A375 (cell line): ENCODE measurements at places on chromosomes 5 and 9. TPM values are rescaled to one million over a fixed set of nuclear protein-coding genes. Genes with fewer than 3 reads are reported as not detected.

The SNAPC3 gene
- total RNA-seq, result 50.1 and 57.2 TPM in 2 replicates

The PCDHGA5 gene
- 1.3 and 1.4 TPM in 2 replicates for total RNA-seq

The SLC9A3 gene
- not detected in 2 replicates for total RNA-seq

The NREP gene
- total RNA-seq, result 28.6 and 38.3 TPM in 2 replicates

The ZNF883 gene
- 3.1 and 4.7 TPM in 2 replicates for total RNA-seq

The CXXC5 gene
- total RNA-seq, result 40.5 and 57.8 TPM in 2 replicates

The NIPBL gene
- total RNA-seq, result 16.5 and 17.2 TPM in 2 replicates

The GFPT2 gene
- total RNA-seq, result 32.9 and 37.4 TPM in 2 replicates

The LCP2 gene
- total RNA-seq, result 0.05 and 1.1 TPM in 2 replicates

The TNC gene
- 372 and 373 TPM in 2 replicates for total RNA-seq

The SOHLH1 gene
- not detected in 2 replicates for total RNA-seq

The CAMK2A gene
- total RNA-seq, result not detected in 2 replicates

The ISCA1 gene
- 28.9 and 29.2 TPM in 2 replicates for total RNA-seq

The GPX3 gene
- total RNA-seq, result 4.5 and 5.0 TPM in 2 replicates

The BNC2 gene
- 14.4 and 18.4 TPM in 2 replicates for total RNA-seq

The PTGDS gene
- total RNA-seq, result 1.4 TPM in 1 of 2 replicates, not detected in the other

The TAF11L10 gene
- total RNA-seq, result not detected in 2 replicates

The PTGS1 gene
- 1.1 and 1.6 TPM in 2 replicates for total RNA-seq

The PDE6A gene
- total RNA-seq, result 0.11 and 0.49 TPM in 2 replicates

The DMRT3 gene
- total RNA-seq, result not detected in 2 replicates

The IFNA21 gene
- total RNA-seq, result not detected in 2 replicates

The IFNK gene
- not detected in 2 replicates for total RNA-seq

The RHOBTB3 gene
- 54.3 and 63.5 TPM in 2 replicates for total RNA-seq

The DAB2 gene
- total RNA-seq, result 13.5 and 14.2 TPM in 2 replicates

The LRRTM2 gene
- total RNA-seq, result 0.03 and 0.68 TPM in 2 replicates

The MOB3B gene
- 0.08 TPM in 1 of 2 replicates, not detected in the other for total RNA-seq

The HAND1 gene
- not detected in 2 replicates for total RNA-seq

The UGCG gene
- 46.6 and 53.5 TPM in 2 replicates for total RNA-seq

The BASP1 gene
- total RNA-seq, result 4.7 and 5.9 TPM in 2 replicates

The ADAMTSL1 gene
- 8.3 and 11.3 TPM in 2 replicates for total RNA-seq

The PRRX2 gene
- 0.69 TPM in 1 of 2 replicates, not detected in the other for total RNA-seq

The CDKN2AIPNL gene
- 42.0 and 51.2 TPM in 2 replicates for total RNA-seq

The C1QTNF2 gene
- total RNA-seq, result 0.08 and 0.21 TPM in 2 replicates

The POU5F2 gene
- 0.82 and 1.1 TPM in 2 replicates for total RNA-seq

The FCN2 gene
- total RNA-seq, result not detected in 2 replicates

The IL4 gene
- total RNA-seq, result not detected in 2 replicates

The ASPN gene
- total RNA-seq, result not detected in 2 replicates

The NUTM2G gene
- not detected in 2 replicates for total RNA-seq

The SLC45A2 gene
- total RNA-seq, result 0.49 and 0.69 TPM in 2 replicates

The HBEGF gene
- 16.0 and 21.3 TPM in 2 replicates for total RNA-seq

The SLC46A2 gene
- total RNA-seq, result not detected in 2 replicates

The PHYKPL gene
- total RNA-seq, result 36.3 and 37.4 TPM in 2 replicates

The NANS gene
- total RNA-seq, result 128 and 139 TPM in 2 replicates

The VLDLR gene
- 4.6 and 6.8 TPM in 2 replicates for total RNA-seq

The COL23A1 gene
- total RNA-seq, result not detected in 2 replicates

The DELE1 gene
- 96.5 and 105 TPM in 2 replicates for total RNA-seq
